ENCODE measurements at places on chromosomes 7 and 10. TPM values are rescaled to one million over a fixed set of nuclear protein-coding genes. Genes with fewer than 3 reads are reported as not detected.

The MUC3A gene
- not detected for total RNA-seq

The SPDYE1 gene
- total RNA-seq, result not detected

The TMEM140 gene
- 0.47 TPM for total RNA-seq

The DNAJC9 gene
- 13.1 TPM for total RNA-seq

The TMEM270 gene
- total RNA-seq, result not detected

The HOXA3 gene
- 8.3 TPM for total RNA-seq

The CH25H gene
- total RNA-seq, result 1.6 TPM

The GARIN1A gene
- 0.23 TPM for total RNA-seq

The CD36 gene
- 0.77 TPM for total RNA-seq

The TFEC gene
- total RNA-seq, result not detected

The MRC1 gene
- 0.09 TPM for total RNA-seq

The HOXA5 gene
- 1.3 TPM for total RNA-seq

The FZD1 gene
- total RNA-seq, result 26.6 TPM

The BPGM gene
- total RNA-seq, result 7.1 TPM

The CLCN1 gene
- total RNA-seq, result not detected
